ENCODE measurements at places on chromosomes 3 and 15. TPM values are rescaled to one million over a fixed set of nuclear protein-coding genes. Genes with fewer than 3 reads are reported as not detected.

Gene LTK
- 23.0 TPM for total RNA-seq

Gene C3orf49
- not detected for total RNA-seq

Gene ADGRG7
- not detected for total RNA-seq

Gene AGBL1
- 23.0 TPM for total RNA-seq

Gene NR2E3
- total RNA-seq, result not detected

DNA sequence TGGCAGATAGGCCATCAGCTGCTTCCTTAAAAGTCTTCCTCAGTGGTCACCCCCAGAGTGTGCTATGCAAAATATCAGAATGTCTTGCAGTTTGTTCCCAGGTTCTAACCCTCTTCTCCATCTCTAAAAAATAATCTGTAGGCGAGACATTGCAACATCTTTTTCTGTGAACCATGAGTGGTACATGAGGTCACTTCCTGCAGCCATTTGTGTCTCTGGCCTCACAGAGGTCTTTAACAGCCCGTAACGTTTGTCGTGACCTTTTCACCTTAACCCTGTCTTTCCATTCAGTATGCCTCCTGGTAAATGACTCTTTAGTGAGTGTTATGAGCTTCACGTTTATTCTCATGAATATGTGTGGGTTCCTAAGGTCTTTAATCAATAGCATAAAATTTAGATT is 145.4 kb downstream of the KLHL25 start:
- peak overlapping the region; percentile 53 for H3K27ac ChIP-seq
- peaks cover 46% of the 10 kb centered on the region for H3K36me3 ChIP-seq
- peaks cover 39% of the 10 kb centered on the region for H3K4me1 ChIP-seq
- no peaks in the 10 kb centered on the region for H3K27me3 ChIP-seq
- no peak overlapping the region for H3K4me3 ChIP-seq

DNA sequence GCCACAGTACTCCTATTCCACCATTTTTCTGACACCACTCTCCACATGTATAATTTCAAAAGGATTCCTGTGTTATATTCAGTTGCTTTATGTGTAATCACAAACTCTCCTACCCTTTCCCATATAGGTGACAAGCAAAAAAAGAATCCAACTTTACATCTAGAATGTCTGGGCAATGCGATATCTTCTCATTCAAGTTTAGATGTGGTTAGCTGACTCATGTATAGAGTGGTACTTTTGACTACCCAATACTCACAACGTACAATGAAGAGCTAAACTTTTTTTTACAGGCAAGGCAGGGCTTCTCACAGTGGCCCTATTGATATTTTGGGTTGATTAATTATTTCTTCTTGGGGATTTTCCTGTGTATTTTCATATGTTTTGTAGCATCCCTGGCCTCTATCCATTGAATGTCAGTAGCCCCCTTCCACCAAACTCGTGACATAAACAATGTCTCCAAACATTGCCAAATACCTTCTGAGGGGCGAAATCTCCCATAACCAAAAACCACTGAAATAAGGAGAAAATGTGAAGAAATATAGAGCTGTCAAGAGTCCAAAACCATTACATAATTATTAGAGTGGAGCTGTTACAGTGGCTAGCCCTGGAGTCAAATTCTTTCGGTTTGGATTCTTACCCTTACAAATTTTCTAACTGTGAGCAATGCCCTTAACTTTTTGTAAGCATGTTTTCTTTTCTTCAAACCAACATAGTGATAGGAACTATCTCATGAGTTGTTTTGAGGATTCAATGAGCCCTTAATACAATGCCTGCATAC is 342.6 kb downstream of the NSUN3 start:
- no peak overlapping the region for H3K4me3 ChIP-seq
- H3K27ac ChIP-seq, result no peak overlapping the region
- DNase-seq, result no peak
- no peaks in the 10 kb centered on the region for H3K36me3 ChIP-seq
- no peaks in the 10 kb centered on the region for H3K4me1 ChIP-seq

GRCh38 chr3:13027154-13027553 is 46.1 kb downstream of the IQSEC1 start:
- no peaks in the 10 kb centered on the region for H3K27me3 ChIP-seq
- H3K36me3 ChIP-seq, result no peaks in the 10 kb centered on the region
- no peak overlapping the region for H3K27ac ChIP-seq
- no peak for DNase-seq
- no peak overlapping the region for H3K4me3 ChIP-seq
- H3K4me1 ChIP-seq, result peaks cover 3% of the 10 kb centered on the region

GRCh38 chr15:56648311-56648710 is 85.0 kb downstream of the ZNF280D start:
- no peak overlapping the region for H3K4me3 ChIP-seq
- H3K36me3 ChIP-seq, result no peaks in the 10 kb centered on the region
- no peaks in the 10 kb centered on the region for H3K27me3 ChIP-seq
- H3K4me1 ChIP-seq, result no peaks in the 10 kb centered on the region

DNA sequence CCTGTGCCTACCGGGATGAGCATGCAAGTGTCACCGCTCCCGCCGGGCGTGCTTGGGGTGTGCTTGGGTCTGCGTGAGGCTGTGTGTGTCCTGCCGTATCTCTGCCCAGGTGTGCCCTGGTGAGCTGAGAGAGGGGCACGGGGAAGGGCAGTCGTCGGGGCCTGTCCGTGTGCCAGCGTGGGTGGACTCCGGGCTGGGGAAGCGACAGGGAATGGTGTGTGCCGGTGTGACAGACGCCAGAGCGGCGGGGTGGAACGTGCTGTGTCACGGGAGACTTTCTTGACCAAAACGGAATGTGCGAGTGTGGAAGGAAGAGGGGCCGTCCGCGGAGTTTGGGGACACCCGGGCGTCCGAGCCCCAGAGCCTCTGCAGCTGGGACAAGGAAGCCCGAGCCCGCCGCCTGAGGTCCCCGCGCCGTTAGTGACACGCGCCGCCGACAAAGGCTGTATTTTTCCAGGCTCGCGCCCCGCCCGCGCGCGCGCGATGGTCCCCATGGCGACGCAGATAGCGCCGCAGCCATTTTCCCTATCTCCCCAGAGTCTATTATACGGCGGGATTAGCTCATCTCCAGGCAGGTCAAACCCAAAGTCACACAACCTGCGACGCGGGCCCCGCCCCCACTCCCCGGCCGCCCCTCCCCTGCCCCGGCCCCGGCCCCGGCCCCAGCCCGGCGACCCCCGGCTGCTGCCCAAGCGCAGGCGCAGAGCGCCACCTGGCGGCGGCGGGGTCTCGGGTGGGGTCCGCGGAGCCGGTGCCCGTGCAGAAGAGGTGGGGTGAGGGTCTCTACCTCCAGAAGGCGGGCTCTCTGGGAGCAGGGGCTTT is 4.5 kb upstream of the GATA2 start:
- H3K36me3 ChIP-seq, result no peaks in the 10 kb centered on the region
- peaks cover 40% of the 10 kb centered on the region for H3K27me3 ChIP-seq
- peak overlapping the region; percentile 48 for H3K27ac ChIP-seq
- peak; percentile 95 for DNase-seq
- H3K4me1 ChIP-seq, result peaks cover 21% of the 10 kb centered on the region

GRCh38 chr15:67072442-67072841 is 7.0 kb downstream of the SMAD3 start:
- no peaks in the 10 kb centered on the region for H3K36me3 ChIP-seq
- H3K27me3 ChIP-seq, result no peaks in the 10 kb centered on the region
- H3K4me3 ChIP-seq, result no peak overlapping the region
- no peak for DNase-seq
- H3K27ac ChIP-seq, result no peak overlapping the region

GRCh38 chr15:63430766-63431451 is 49.3 kb upstream of the CA12 start:
- no peak for DNase-seq
- no peaks in the 10 kb centered on the region for H3K4me1 ChIP-seq

DNA sequence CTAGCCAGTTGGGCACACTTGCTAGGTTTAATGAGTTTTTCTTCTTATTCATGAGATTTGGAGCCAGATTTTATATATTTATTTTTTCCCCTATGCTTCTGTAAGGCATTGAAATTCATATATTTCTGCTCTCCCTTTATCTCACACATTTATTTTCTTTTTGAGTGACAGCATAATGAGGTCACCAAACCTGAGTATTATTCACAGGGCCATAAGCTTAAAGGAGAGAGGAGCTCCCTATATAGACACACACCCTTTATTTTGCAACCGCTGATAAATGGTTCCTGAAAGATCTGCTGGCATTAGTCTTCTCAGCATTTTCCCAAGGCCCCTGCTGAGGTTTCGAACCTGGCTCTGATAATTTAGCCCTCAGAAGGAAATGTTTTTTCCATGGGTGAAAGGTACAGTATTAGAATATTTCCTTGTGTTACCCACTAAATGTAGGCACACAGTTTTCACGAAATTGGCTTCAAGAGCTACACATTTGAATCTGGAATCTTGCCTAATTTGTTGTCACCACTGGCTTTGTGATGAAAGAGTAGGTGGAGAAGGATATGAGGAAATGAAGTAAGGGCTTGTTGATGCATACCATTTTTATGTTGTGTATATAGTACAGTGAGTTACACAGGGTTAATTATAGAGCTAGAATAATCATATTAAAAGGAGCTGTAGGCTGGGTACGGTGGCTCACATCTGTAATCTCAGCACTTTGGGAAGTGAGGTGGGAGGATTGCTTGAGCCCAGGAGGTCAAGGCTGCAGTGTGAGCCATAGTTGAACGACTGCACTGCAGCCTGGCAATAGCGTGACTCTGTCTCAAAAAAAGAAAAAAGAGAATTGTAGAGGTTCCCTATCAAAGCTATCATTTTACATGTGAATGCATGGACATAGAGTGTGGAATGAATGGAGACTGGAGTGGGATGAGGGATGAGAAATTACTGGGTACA is 6.5 kb downstream of the KLHL18 start:
- no peak overlapping the region for H3K27ac ChIP-seq
- H3K4me3 ChIP-seq, result no peak overlapping the region
- peaks cover 8% of the 10 kb centered on the region for H3K4me1 ChIP-seq
- no peak for DNase-seq

GRCh38 chr15:27731776-27732175 is 367.3 kb downstream of the OCA2 start:
- DNase-seq, result no peak
- H3K36me3 ChIP-seq, result no peaks in the 10 kb centered on the region
- no peaks in the 10 kb centered on the region for H3K4me1 ChIP-seq
- no peaks in the 10 kb centered on the region for H3K27me3 ChIP-seq
- no peak overlapping the region for H3K4me3 ChIP-seq

GRCh38 chr3:181362378-181362777 is 349.3 kb upstream of the SOX2 start:
- no peak for DNase-seq
- no peak overlapping the region for H3K4me3 ChIP-seq
- H3K4me1 ChIP-seq, result no peaks in the 10 kb centered on the region
- no peaks in the 10 kb centered on the region for H3K36me3 ChIP-seq
- no peaks in the 10 kb centered on the region for H3K27me3 ChIP-seq

GRCh38 chr3:172094621-172095557 is 55.5 kb downstream of the FNDC3B start:
- no peak overlapping the region for H3K4me3 ChIP-seq
- no peaks in the 10 kb centered on the region for H3K27me3 ChIP-seq
- H3K4me1 ChIP-seq, result peaks cover 52% of the 10 kb centered on the region
- no peak for DNase-seq

GRCh38 chr3:186268616-186269448 is 93.2 kb downstream of the DGKG start:
- no peaks in the 10 kb centered on the region for H3K27me3 ChIP-seq
- no peak overlapping the region for H3K4me3 ChIP-seq
- no peak overlapping the region for H3K27ac ChIP-seq
- H3K36me3 ChIP-seq, result no peaks in the 10 kb centered on the region
- no peaks in the 10 kb centered on the region for H3K4me1 ChIP-seq
